ENCODE measurements at places on chromosomes 12 and 14.

GRCh38 chr12:15033029-15033428 lies 60.2 kb downstream of the PDE6H start:
- DNase-seq: no peak

DNA sequence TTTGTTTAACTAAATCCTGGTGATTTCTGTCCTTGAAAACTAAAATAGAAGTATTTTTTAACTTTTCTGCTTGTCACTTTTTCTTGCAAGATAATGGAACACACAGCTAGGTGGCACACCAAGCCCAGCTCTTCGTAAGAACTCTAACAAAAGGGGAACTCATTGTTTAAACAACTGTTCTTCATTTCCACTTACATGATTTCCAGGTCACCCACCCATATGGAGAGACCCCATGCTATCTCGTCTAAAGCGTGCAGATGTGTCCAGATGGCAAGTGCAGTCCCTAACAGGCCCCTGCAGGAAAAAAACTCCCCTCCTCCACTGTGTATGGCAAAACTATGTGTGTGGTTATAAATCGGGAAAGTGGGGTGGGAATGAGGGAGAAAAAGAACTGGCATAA lies 43.3 kb upstream of the NT5DC3 start:
- no peak for DNase-seq

DNA sequence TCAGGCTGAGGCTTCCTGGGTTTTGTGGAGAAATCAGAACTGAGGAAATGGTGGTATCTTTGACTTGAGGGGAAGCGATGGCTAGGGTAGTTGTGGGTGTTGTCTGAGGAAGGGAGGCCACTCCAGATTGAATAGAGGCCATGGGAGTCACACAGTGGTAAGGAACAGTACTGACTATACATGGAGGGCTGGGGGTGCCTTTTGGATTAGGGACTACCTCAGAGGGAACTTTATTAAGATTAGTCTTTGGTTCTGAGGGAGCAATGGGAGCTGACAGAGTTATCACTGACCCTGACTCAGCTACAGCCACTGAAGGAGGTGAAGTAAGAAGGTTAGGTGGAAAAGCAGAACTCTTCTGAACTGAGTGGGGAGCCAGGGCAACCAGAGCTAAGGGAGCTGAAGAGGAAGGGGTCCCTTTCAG lies 4.4 kb downstream of the NACA start:
- no peak for DNase-seq

- no peak for DNase-seq
Observed at GRCh38 chr14:49306152-49306751, 279.9 kb downstream of the RPS29 start.

GRCh38 chr12:103691063-103691462 lies 104.0 kb downstream of the STAB2 start:
- no peak for DNase-seq

DNA sequence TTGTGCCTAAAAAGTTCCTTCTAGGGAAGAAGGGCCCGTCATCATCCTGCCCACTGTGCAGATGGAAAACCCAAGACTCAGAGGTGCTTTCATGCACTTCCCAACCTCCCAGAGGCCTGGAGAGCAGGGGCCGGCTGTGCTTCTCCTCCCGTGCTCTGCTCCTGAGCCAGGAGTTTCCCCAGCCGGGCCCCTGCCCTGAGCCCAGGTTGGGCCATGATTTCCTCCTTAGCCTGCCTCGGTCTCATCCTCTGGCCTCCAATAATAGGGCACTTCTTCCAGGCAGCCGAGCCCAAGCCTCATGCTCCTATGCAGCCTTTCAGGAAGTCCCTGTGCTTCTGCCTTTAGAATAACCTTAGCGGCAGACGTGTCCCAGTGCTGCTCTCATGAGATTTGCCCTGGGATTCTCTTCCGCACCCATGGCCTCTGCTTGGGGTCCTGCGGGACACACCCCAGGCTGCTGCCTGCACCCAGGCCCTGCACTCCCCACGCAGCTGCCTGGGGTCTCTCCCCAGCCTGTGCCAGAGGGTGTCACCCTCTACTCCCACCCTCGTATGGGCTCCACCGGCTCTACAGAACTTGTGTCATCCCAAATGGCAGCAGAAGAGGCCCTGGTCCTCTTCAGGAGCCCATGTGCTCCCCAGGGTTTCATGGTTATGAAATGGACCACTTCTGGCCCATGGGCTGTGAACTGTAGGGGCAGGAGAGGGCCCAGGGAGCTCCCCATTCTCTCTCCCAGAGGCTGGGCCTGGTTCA lies 359.3 kb downstream of the ADGRD1 start:
- DNase-seq: no peak

DNA sequence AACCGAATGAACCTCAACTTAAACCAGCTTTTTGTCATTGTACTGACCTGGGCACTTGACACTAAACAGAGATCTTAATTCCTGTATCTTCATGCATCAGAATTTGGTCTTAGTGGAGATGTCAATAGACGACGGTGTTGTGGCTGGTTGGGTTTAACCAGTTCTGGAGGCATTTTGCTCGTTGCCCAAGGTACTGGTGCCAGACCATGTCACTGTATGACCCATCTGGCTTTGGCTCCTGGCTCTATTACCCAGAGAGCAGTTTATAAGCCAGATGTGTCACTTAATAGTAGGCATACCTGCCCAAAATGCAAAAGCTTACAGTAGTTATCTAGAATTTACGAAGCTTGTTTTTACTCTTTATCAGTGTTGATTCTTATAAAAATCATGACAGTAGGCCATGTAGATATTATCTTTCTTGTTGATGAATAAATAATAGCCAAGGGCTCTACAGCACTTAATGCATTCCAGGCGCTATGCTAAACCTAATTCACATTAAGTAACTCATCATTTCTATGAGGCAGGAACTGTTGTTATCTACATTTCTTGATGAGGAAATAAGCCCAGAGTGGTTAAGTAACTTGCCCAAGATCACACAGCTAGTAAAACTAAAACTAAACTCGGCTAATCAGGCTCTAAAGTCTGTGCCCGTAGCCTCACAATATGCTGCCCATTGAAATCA lies 179.7 kb upstream of the HIF1A start:
- DNase-seq: no peak

DNA sequence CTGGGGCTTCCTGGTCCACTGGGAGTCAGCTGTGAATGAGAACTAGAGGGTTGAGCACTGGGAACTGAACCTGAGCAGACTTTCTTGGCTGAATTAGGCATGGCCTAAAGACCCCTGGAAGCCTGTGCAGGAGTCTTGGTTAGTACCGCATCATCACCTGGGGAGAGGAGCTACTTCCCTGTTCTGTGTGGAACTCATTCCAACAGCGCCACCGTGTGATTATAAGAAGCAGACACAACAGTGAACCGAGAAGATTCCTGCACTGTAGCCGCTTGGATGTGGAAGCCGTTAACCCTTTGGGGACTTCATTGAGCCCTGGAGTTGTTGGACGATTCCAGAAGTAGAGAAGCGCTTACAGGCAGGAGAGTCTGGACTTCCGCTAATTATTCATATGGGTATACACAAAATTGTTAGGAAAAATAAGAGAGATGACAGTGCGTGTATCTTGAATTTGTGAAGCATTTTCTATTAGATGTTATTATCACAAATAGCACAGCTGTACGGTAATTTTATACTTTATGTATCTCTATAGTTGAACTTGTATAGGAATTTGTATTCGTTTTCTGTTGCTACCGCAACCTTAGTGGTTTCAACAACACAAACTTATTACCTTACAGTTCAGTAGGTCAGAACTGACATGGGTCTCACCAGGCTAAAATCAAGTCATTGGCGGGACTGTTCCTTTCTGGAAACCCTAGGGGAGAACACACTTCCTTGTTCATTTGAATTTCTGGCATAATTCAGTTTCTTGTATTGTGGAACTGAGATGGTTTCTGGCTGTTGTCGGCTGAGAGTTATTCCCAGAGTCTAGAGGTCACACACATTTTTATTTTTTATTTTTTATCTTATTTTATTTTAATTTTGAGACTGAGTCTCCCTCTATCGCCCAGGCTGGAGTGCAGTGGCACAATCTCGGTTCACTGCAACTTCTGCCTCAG lies 100.7 kb downstream of the C2CD5 start:
- peak; percentile 15 for DNase-seq

DNA sequence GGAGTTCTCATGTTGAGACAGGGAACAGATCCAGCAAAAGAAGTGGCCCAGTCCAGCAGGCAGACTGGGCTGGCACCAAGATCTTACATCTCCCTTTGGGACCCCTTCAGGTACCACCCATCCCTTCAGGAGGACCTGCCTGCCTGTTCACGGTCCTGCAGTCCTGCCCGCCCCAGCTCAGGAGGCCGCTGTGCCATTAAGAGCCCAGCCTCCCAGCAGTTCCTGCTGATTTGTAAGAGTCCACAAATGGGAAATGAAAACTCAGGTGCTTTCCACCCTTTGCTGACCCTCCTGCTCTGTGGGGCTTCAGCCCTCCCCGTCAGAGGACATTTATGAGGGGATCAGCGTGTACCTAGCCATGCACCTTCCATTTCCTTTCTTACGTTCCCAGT lies 39.5 kb downstream of the C14orf132 start:
- DNase-seq: no peak

Measured in stimulated activated CD8-positive, alpha-beta memory T cell treated with anti-CD3 and anti-CD28 coated beads, Interleukin-7, amount 100 ng/mL, for 1 hour (primary cell).